ENCODE measurements at places on chromosomes 13 and 19.
A peak's percentile ranks its signal among the peaks of the same experiment; 100 is the strongest.

DNA sequence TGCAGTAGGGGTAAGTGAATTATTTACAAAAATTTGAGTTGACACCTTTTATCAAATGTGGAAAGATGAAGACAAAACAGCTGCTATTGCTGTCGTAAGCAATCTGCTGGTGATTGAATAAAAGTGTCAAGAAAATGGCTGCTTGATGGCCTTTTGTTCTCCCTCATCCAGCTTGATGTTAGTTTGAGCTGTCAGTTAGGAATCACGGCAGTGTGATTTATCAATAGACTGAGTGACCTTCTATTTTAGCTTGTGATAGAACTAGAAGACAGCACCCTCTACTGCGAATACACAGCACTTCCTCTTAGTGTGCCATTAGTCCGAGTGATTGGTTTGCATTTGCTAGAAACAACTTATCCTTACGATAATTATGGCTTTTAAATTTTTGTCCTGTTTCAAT is 76.3 kb downstream of the MZT1 start:
- no peak for DNase-seq

- DNase-seq, result no peak
Observed at GRCh38 chr13:19184176-19184575, 2.6 kb upstream of the TUBA3C start.

DNA sequence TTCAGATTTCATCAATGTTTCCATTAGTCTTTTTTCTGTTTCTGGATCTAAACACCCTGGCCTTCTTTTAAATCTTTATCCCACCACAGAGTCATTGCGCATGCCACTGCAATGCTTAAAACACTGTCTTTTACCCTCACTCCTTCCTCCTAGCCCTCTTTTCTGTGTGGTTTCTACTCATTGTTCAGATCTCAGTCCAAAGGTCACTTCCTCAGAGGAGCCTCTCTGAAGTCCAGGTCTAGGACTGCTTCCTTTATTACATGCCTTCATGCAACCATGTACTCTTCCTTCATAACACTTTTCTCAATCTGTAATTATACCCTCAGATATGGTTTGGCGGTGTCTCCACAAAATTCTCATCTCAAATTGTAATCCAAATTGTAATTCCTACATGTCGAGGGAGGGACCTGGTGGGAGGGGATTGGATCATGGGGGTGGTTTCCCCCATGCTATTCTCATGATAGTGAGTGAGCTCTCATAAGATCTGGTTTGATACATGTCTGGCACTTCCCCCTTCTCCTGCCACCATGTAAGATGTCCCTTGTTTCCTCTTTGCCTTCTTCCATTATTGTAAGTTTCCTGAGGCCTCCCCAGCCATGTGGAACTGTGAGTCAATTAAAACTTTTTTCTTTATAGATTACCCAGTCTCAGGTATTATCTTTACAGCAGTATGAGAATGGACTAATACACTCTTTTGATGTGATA is 808.9 kb downstream of the DIAPH3 start:
- no peak for DNase-seq

GRCh38 chr13:112324116-112324515 is 52.0 kb upstream of the SPACA7 start:
- DNase-seq, result no peak

GRCh38 chr13:114112826-114113322 is 19.5 kb downstream of the RASA3 start:
- peak; percentile 33 for DNase-seq

Measured in dorsolateral prefrontal cortex (tissue), 122 donors.